ENCODE measurements at places on chromosomes 6 and 20.

GRCh38 chr6:141261672-141262060 is 871.1 kb upstream of the GJE1 start:
- no peak for DNase-seq

GRCh38 chr6:121549736-121550135 is 114.3 kb downstream of the GJA1 start:
- DNase-seq = peak; percentile 16

GRCh38 chr20:50635014-50635557 is 56.3 kb downstream of the RIPOR3 start:
- no peak for DNase-seq

DNA sequence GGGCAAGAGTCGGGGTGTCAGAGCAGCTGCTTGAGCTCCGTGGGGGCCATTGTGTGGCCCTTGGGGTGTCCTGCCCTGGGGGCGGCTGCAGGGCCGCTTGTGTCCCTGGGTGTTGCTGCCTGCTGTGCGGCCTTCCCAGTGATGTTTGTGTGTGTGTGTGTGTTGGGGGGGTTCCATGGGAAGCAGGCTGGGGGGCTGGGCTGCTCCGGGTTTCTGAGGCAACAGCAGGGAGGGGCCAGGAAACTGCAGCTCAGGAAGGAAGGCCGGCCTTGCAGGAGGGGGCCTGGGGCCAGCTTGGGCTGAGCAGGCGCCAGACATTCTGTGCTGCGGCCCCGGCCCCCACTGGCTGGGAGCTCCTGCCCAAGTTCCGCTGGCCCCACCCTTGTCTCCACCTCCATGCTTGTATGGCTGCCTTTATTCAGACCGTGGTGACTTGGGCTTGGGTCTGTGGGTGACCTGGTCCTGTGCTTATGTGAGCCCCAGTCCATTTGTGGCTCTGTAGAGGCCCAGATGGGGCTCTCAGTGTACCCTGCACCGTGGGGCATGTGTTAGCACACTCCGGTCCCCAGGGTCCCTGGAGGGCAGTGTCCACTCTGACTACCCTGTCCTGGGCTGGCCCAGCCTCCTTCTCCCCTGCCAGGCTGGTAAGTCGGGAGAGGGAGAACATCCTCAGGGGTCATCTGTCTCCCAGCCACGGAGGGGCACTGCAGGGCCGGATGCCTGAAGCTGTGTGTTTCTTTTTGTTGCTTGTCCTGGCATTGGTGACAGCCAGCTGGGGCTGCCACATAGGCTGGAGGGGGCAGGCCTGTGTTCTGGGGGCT is 4.6 kb upstream of the SOX18 start:
- DNase-seq = peak; percentile 20

- DNase-seq = no peak
Measured at GRCh38 chr6:35099116-35099515, 42.0 kb downstream of the TCP11 start.

GRCh38 chr20:1555952-1556351 is 1.6 kb downstream of the SIRPD start:
- DNase-seq = no peak

- no peak for DNase-seq
Measured at GRCh38 chr20:31890646-31891045, 20.2 kb downstream of the TTLL9 start.

GRCh38 chr20:46512943-46513844 is at the start of gene ZNF334:
TSS of gene ZNF334 (minus strand) at chr20:46513559. CDS start at chr20:46512102, 1,457 bp downstream.
- no peak for DNase-seq

DNA sequence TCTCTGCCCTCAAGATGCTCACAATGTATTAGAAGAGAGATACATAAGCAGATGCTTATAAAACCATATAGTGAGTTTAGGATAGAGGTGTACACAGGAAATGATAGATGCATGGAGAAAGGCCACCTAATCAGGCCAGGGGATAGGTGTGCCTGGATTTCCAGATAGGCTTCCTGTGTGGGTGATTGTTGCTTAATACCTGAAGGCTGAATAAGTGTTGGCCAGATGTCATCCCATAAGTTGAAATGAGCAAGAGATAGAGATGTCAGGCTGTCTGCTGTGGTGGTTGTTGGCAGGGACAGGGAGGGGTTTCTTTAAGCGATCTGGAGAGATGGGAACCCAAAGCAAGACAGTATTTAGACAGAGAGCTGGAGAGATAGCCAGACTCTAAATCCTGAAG is 109.8 kb upstream of the SGK1 start:
- DNase-seq = no peak
